Thyroid gland (tissue), 4 donors: ENCODE measurements at places on chromosomes 13 and 19. TPM values are rescaled to one million over a fixed set of nuclear protein-coding genes. Genes with fewer than 3 reads are reported as not detected.
A peak's percentile ranks its signal among the peaks of the same experiment; 100 is the strongest.

- no peaks in the 10 kb centered on the region for H3K4me1 ChIP-seq
- no peak overlapping the region for H3K4me3 ChIP-seq
- H3K36me3 ChIP-seq, result no peaks in the 10 kb centered on the region
- peak; percentile 4 for DNase-seq
- H3K27ac ChIP-seq, result no peak overlapping the region
These were observed 16.7 kb upstream of the RXFP2 start for GRCh38 chr13:31722673-31723072.

- no peaks in the 10 kb centered on the region for H3K27me3 ChIP-seq
- no peaks in the 10 kb centered on the region for H3K36me3 ChIP-seq
- peaks cover 14% of the 10 kb centered on the region for H3K4me1 ChIP-seq
These were observed 47.6 kb upstream of the GPI start for GRCh38 chr19:34317311-34317927.

DNA sequence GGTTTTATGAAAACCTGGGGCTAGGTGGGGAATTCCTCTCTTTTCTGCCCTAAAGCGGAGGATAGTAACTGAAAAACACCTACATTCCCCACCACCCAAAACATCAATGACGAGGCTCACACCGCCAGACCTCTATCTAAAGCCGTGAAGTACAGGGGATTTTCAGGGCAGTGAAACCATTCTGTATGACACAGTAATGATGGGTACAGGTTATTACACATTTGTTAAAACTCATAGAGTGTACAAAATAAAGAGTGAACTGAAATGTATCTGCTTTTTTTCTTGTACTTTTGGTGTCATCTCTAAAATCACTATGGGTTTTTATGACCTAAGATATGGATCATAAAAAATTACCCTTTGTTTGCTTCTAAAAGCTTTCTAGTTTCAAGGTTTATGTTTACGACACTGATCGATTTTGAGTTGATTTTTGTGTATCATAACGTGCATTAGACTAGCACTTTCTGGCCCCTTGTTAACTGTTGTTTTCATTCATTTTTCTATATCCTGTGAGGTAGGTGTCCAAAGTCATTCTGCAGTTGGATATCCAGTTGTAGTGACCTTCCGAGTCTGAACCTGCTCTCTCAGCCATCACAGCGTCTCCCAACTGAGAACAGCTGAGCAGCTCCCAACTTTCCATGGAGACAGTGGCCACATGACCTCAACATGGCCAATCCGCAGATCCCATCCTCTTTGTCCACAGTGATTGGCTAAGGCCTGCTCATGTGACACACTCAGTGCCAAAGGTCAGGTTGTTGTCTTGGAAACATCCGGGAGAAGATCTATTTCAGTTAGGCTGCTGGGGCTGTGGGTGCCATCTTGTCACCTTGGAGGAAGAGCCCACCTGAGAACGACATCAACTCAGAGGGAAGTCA lies 10.3 kb downstream of the MBD3L2B start:
- no peak for DNase-seq
- no peak overlapping the region for H3K4me3 ChIP-seq
- H3K27ac ChIP-seq, result no peak overlapping the region
- no peaks in the 10 kb centered on the region for H3K27me3 ChIP-seq
- no peaks in the 10 kb centered on the region for H3K36me3 ChIP-seq

GRCh38 chr19:18478545-18479311 lies 40.8 kb upstream of the ISYNA1 start:
- H3K4me3 ChIP-seq, result no peak overlapping the region
- no peaks in the 10 kb centered on the region for H3K27me3 ChIP-seq
- H3K4me1 ChIP-seq, result peaks cover 49% of the 10 kb centered on the region
- DNase-seq, result peak; percentile 50
- H3K36me3 ChIP-seq, result no peaks in the 10 kb centered on the region

DNA sequence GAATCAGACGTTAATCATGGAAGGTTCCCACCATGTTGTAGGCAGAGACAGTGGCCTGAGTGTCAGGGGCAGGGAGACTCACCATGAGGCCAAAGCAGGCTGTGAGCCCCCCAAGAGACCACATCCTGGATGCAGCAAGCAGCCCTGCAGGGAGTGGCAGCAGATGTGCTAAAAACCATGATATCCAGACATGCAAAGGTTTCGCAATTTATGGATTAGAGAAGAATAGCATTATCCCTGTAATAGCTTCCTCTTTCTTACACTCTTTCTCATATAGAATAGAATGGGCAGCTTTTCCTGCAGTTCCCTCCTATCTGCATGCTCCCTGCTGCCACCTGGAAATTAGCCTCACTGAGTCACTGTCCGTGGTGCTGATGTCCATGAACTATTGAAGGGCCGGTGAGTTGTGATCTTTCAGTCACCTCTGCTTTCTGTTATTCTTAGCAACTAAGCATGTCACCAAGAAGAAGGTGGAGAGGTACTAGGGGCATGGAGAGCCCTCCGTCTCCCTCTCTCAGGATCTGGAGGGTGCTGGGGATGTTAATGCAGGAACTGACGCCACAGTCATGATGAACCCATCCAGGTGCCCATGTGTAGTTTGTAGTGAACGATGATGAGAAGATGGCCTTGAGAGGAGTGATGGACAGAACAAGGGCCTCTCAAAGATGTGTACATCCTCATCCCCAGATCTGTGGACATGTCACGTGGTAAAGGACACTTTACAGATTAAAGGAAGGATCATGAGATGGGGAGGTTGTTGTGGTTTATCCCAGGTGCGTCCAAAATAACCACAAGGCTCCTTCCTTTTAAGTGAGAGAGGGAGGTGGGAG lies 9.9 kb downstream of the CEACAM4 start:
- no peaks in the 10 kb centered on the region for H3K36me3 ChIP-seq
- no peak overlapping the region for H3K27ac ChIP-seq
- DNase-seq, result no peak

The RFXANK gene
- 55.6 TPM for total RNA-seq

DNA sequence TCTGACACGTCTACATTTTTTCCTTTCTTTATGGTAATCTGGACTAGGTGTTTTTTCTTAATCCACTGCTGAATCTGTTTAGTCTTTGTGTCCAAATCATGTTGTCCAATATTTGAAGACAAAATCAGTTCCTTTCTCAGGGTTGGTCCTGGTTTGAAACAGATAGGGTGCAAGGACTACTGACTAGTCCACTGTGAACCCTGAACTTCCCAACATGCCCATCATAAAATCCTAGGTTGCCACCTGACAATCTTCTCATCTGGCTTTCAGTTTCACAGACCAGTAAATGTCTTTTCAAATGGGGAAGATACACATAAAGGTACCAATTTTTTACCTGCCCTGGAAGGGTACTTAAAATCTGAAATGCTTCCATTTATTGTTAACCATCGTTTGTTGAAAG lies 12.7 kb downstream of the GTF3A start:
- H3K27me3 ChIP-seq, result no peaks in the 10 kb centered on the region
- H3K36me3 ChIP-seq, result peaks cover 30% of the 10 kb centered on the region
- no peak overlapping the region for H3K4me3 ChIP-seq
